A549 treated with dexamethasone at 1 μM for 4 hours (cell line): ENCODE measurements at places on chromosomes 12 and 14. TPM values are rescaled to one million over a fixed set of nuclear protein-coding genes. Genes with fewer than 3 reads are reported as not detected.

TAS2R9 gene
- not detected in 5 replicates for total RNA-seq

FIGNL2 gene
- 0.15 to 0.31 TPM (median 0.21 TPM) in 5 replicates for total RNA-seq

MRPL51 gene
- 277 to 325 TPM (median 291 TPM) in 5 replicates for total RNA-seq

CLEC4C gene
- not detected in 5 replicates for total RNA-seq

PDZRN4 gene
- total RNA-seq = 0.02 to 0.05 TPM (median 0.04 TPM) in 3 of 5 replicates, not detected in the others

MYH6 gene
- total RNA-seq = 0.05 to 0.15 TPM (median 0.12 TPM) in 5 replicates

CCDC88C gene
- 5.4 to 7.2 TPM (median 6.3 TPM) in 5 replicates for total RNA-seq
